ENCODE measurements at places on chromosomes 13 and 19.

DNA sequence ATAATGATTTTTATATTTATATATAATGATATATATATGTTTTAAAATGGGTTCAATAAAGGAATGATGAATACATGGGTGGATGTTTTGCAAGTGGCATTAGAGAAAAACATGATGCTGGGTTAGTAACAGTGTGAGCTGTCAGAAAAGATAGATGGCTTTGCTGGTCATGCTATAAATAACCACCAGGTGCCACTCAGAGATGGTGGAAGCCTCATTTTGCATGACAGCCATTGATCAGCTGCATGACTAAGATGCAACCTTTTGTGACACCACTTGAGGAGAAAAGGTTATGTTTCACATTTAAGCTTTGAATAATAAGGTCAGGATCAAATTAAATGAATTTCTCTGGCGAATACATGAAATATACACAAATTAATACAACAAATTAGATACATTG, 737.7 kb downstream of the PCDH9 start:
- no peak for DNase-seq

GRCh38 chr19:18743784-18744418, 47.2 kb downstream of the COMP start:
- no peak for DNase-seq

GRCh38 chr13:20127562-20128458, 33.0 kb downstream of the GJA3 start:
- DNase-seq = no peak

- DNase-seq = no peak
Measured at GRCh38 chr19:34274284-34274826, 20.0 kb downstream of the GARRE1 start.

DNA sequence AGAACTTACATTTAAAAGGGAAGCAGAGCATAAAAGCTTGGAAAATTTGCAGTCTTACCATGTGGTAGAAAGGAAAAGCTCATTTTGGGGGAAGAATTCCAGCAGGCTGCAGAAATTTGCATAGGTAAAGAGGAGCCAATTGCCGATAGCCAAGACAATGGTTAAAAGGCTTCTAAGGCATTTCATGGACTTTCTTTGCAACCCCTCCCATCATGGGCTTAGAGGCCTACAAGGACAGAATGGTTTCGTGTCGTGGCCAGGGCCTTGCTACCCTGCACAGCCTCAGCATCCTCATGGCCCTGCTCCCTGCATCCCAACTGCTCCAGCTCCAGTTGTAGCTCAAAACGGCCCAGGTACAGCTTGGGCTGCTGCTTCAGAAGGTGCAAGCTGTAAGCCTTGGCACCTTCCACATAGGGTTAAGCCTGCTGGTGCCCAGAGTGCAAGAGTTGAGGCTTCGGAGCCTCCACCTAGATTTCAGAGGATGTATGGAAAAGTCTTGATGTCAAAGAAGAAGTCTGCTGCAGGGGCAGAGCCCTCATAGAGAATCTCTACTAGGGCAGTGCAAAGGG, 420.3 kb downstream of the PCDH17 start:
- no peak for DNase-seq
